ENCODE measurements at places on chromosomes 16 and 17.

GRCh38 chr16:4016005-4016352 lies 100.3 kb downstream of the ADCY9 start:
- DNase-seq: no peak

DNA sequence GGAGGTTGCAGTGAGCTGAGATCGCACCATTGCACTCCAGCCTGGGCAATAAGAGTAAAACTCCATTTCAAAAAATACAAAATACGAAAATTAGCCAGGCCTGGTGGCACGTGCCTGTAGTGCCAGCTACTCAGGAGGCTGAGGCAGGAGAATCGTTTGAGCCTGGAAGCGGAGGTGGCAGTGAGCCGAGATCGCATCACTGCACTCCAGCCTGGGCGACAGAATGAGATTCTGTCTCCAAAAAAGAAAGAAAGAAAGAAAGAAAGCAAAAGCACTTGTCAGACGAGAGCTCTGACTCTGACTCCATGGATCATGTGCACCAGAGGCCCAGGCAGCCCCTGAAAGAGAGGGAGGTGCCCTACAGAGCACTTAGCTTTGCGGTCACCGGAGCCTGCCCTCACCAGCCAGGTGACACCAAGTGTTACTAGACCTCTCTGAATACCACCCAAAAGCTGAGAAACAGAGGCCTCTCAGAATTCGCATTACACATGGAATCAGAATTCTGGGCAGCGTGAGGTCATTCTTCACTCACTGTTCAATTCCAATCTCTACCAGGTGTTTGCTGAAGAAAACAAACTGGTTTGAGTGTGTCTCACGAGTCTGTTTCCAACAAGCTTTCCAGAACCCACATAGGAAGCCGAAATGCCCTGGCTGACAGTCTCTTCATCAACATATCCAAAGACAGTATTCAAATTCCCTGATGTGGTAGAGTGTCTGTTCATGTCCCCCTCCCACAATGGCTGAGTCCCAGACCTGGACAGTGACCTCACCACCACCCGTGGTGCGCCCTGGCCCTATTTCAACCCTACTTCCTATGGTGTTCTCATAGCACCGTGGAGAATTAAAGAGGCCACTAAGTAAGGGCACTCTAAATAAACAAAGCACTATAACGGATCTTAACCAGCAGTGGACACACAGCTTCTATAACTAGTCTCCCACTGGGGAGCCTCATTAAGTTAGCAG lies 1.5 kb downstream of the FLCN start:
- DNase-seq: peak; percentile 50

DNA sequence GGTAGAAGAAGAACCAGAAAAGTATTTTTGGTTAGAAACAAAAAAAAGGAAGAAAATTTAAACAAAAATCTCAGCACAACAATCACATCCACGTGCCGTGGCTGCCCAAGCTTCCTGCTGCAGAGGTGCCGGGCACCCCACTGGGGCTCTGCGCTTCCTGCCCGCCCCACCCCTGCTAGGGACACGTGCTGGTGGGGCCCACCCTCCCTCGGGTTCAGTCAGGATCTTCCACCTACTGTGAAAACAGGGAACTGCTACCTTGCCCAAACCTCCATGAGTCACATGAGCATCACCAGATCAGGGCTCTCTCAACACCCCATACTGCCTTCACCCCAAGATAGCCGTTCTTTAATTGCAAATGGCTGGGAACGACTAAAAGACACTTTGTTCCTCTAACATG lies 24.4 kb upstream of the CYTH1 start:
- peak; percentile 15 for DNase-seq

GRCh38 chr17:80789356-80789902 lies 202.2 kb upstream of the CHMP6 start:
- DNase-seq: peak; percentile 98

DNA sequence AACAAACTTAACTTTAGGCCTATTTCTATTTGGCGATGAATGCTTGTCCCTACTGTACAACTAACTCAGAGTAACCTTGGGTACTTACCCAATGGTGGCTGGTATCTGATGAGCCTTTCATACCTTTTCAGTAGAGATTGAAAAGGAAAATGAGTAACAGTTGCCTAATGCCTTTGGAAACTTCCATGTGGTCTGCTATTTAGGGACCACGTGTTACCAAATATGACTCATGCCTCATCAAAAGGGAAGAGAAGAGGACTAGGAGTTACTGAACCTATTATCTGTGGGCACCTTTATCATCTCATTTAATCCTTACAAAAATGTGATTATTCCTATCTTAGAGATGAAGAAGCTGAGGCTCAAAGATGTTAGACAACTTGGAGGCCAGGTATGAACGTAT lies 8.1 kb downstream of the MYOCD start:
- DNase-seq: peak; percentile 69

DNA sequence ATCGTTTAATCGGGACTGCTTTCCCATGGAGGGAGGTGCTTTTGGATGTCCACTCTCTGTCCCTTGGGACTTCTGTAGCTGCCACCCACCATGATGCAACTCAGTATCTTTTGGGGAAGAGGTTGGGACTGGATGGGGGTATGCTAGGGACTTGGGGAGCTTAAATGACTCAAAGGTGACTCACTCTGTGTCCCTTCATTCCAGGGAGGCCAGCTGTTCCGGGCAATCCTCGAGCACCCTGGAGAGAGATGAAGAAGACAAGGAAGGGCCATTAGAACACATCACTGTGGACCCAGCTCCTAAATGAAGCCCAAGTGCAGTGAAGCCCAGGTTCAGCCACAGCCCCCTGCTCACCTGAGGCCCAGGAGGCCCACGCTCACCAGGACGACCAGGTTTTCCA lies 4.6 kb downstream of the COL1A1 start:
- peak; percentile 91 for DNase-seq

- DNase-seq: peak; percentile 29
These were observed 9.3 kb downstream of the GAS2L2 start for GRCh38 chr17:35743626-35744328.

DNA sequence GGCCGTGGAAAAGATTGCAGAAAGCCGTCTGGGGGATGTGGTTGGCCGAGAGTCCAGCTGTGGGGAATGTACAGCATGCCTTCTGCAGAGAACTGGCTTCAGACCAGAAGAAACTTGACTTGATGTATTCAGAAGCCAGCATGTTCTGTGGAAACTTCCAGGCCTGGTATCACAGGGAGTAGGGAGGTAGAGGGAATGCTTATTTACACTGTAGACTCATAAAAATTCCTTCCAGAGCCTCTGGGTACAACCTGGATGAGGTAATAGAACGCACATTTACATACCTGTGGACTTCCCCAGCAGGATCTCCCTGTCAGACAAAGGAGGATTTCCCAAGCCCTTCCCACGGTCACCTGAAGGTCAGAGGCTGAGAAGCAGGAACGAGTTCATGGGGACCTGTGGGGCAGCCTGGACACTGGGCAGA lies 11.8 kb upstream of the GAS7 start:
- DNase-seq: peak; percentile 42

Data from fibroblast of mammary gland (primary cell).